Natural killer cell (primary cell): ENCODE measurements at places on chromosomes 3 and 15. TPM values are rescaled to one million over a fixed set of nuclear protein-coding genes. Genes with fewer than 3 reads are reported as not detected.

DNA sequence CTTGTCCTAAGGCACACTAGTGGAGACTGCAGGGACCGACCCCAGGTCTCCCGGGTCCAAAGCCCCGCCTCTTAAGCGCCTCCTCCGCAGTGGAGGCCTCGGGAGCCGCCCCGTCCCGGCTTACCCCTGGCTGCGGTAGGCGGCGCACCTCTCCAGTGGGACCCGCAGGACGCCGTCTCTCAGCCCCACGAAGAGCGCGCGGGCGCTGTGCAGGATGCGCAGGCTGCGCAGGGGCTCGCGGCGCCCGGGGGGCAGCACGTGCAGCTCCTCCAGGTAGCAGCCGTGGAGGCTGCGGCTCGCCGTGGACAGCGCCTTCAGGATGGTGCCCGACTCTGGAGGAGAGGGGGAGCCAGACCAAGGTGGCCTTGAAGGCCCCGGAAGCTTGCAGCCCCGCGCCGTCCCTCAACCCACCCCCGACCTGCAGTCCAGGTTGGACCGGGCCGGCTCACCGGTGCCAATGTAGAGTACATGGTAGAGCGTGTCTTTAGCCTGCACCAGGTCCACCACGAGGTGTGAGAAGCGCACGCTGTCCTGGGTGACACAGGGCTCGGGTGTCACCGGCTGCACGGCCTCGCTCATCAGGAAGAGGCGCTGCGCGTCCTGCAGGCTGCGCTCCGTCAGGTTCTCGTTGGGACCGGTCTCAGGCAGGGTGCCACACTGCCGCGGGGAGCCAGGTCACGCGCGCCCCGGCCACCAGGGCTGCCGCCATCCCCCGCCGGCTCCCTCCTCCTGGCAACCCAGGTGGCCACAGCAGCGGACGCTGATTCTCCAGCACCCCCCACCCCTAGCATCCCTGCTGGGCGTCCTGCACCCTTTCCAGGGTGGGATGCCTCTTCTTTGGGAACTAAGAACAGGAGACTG, 105.5 kb downstream of the SEMA5B start:
- peaks cover 4% of the 10 kb centered on the region for H3K27me3 ChIP-seq
- H3K4me3 ChIP-seq: no peak overlapping the region
- no peaks in the 10 kb centered on the region for H3K36me3 ChIP-seq
- no peak overlapping the region for H3K27ac ChIP-seq
- DNase-seq: peak; percentile 21
- H3K4me1 ChIP-seq: no peaks in the 10 kb centered on the region

- no peaks in the 10 kb centered on the region for H3K4me1 ChIP-seq
- no peak for DNase-seq
- H3K27ac ChIP-seq: no peak overlapping the region
- no peaks in the 10 kb centered on the region for H3K27me3 ChIP-seq
- no peaks in the 10 kb centered on the region for H3K36me3 ChIP-seq
Measured at GRCh38 chr3:40267937-40268724, 41.4 kb upstream of the EIF1B start.

DNA sequence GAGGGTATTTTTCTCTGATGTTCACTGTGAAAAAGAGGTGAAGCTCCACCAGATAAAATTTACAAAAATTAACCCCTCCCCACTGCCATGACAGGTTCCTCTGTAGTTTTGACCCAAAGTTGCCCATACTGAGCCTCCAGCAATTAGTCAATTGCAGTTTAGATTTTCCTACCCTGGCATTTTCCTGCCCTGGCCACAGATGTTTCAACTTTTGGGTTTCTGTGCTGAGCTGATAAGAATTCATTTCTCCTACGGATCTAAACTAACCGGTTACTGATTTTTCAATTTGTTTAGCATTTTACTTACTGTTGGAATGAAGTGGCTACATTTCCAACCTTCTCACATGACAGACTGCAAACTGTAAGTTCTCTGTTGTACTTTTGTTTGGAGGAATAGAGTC, 1346.1 kb upstream of the EPHA6 start:
- no peaks in the 10 kb centered on the region for H3K27me3 ChIP-seq
- no peaks in the 10 kb centered on the region for H3K36me3 ChIP-seq
- H3K4me1 ChIP-seq: no peaks in the 10 kb centered on the region
- H3K27ac ChIP-seq: no peak overlapping the region
- no peak for DNase-seq

- H3K27ac ChIP-seq: no peak overlapping the region
- no peaks in the 10 kb centered on the region for H3K36me3 ChIP-seq
- H3K4me1 ChIP-seq: no peaks in the 10 kb centered on the region
- no peak overlapping the region for H3K4me3 ChIP-seq
Measured at GRCh38 chr3:181316482-181316881, 326.9 kb upstream of the DNAJC19 start.

DNA sequence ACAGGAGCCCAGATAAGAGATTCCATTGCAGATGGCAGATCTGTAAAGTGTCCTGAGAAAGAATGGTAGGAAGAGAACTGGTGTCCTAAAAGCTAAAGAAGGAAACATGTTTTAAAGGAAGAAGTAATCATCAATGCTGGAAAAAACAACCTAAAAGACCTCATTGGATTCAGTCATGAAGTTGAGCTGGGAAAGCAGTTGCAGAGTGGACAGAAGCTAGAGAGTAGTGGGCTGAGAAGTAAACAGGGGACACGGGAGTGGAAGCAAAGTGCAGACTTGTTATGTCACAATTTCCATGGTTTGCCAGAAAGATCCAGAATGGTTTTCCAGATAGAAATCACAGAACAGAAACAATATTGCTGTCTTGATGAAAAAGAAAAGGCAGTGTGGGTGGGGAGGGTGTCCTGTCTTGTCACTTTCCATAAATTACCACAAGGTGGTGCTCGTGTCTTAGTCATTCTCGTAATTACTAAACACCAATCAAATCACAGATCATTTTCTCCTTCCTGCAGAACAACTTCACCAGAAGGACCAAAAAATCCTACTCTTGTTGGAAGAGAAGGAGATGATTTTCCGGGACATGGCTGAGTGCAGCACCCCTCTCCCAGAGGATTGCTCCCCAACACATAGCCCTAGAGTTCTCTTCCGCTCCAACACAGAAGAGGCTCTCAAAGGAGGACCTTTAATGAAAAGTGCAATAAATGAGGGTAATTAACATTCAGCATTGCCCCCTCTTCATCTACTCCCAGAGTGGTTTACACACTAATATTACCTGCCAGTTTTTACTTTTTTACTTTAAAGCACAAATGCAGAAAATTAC, 64.5 kb downstream of the KLHL25 start:
- H3K27ac ChIP-seq: no peak overlapping the region
- peak; percentile 85 for DNase-seq
- peaks cover 95% of the 10 kb centered on the region for H3K36me3 ChIP-seq
- no peaks in the 10 kb centered on the region for H3K27me3 ChIP-seq
- no peak overlapping the region for H3K4me3 ChIP-seq

PRRT3 gene
- total RNA-seq: 5.1 TPM

TTC21A gene
- total RNA-seq: 2.4 TPM

COPS2 gene
- 90.7 TPM for total RNA-seq

ASB14 gene
- not detected for total RNA-seq

RTP1 gene
- total RNA-seq: not detected

CCR9 gene
- total RNA-seq: not detected

LMAN1L gene
- 1.1 TPM for total RNA-seq

GOLGA8B gene
- 156 TPM for total RNA-seq
